ENCODE measurements at places on chromosomes 7 and 10.

DNA sequence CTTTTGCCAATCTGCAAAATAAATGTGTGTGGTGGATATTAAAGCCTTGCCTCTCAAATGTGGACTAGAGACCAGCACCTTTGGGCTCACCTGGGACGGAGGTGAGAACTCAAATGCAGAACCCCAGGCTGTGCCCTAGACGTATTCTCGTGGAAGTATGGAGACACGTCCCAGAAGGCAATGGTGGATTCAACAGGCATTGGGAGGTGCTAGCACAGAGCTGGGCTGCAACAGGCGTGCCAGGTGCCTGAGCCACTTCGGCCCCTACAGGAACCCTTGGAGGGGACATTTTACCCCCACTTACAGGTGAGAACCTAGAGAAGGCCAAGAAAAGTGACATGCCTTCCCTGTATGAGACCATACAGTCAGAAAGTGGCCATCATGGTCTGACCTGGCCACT, 12.2 kb downstream of the DDX56 start:
- DNase-seq: no peak

DNA sequence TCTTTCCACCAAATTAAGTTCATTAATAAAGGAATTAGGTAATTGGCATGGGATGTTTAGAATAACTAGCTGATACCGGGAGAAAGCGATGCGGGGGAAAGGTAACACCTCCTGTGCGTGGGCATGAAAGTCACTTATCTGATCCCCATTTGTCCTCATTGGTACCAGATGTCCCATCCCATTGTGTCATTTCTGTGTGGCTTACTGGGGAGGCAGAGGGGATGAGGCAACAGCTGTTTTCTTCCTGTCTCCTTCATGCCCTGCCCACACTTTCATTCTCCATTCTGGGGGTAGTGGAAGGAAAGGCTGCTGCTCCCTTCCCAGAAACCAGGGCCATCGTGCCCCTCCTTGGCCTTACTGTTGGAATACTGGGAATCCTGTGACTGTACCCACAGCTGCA, 27.1 kb downstream of the EEPD1 start:
- no peak for DNase-seq

DNA sequence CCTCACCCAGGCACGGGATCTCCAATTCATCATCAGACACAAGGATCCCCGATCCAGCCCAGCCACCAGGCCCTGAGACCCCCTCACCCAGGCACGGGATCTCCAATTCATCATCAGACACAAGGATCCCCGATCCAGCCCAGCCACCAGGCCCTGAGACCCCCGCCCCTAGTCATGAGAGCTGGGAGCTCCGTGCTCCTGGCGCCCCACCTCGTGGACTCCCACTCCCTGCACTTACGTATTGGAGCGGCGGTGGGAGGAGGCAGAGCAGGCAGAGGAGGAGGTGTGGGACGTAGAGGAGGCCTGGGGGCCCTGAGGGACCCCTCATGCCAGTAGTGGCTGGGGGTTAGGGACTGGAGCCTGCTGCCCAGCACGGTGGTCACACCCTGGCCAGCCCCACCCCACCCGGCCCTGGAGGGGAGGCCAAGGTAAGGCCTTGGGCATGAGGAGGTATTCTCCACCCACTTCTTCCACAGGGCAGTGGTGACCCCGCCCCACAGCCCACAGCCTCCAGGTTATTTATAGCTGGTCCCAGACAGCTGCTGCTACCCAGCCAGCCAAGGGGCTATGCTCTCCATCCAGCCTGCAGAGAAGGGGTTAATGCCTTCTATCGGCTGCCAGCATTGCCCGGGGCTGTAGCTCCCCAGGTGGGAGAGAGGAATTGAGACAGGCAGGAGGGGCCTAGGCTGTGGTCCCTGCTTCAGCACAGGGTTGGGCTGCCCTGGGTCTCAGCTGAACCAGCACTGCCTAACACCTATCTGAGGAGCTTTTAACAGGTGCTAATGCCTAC, 17.6 kb upstream of the CRHR2 start:
- no peak for DNase-seq

- no peak for DNase-seq
These were observed 35.4 kb downstream of the CCDC186 start for GRCh38 chr10:114138581-114138980.

DNA sequence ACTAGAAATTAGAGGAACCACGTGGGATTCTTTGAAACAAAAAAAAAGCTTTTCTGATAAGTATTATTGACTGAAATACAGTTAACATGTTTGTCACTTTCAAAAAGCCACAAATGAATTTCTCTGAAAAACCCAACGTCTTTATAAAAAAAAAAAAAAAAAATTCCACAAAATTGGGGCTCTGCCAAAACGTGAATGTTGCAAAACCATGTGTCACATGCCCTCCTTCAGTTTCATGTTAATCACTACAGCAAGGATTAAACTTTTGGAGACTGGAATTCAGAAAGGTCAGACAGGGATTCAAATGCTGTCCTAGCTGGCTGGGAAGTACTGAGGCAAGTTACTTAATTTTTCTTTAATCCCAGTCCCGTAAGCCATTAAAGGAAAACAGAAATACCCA, 278.0 kb upstream of the KLF14 start:
- DNase-seq: no peak

DNA sequence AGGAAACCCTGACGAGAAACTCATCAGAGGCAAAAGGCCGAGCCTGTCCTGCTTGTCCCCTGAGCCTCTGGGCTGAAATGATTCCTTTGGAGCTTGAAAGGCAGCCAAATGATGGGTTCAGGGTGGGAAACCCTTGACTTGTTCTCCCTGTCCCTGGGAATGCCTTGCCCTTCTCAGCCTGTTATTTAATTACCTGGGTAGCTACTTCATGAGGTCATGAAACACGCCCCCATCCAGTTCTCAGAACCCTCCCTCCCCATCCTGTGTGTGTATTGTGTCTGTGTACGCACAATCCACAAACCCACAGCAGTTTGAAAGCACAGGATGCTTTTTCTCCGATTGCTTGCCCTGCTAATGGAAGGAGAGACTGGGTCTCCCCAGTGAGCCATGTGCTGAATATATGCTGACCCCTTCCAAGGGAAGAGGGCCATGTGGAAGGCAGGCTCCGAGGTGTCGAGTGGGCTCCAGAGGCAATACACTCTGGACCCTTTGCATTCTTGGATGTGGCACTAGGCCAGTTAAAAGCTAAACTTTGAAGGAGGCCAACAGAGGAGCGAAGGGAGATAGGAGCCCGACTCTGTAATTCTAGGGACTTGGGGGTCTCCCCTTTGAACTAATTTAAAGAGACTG, 10.6 kb downstream of the DUSP5 start:
- no peak for DNase-seq

DNA sequence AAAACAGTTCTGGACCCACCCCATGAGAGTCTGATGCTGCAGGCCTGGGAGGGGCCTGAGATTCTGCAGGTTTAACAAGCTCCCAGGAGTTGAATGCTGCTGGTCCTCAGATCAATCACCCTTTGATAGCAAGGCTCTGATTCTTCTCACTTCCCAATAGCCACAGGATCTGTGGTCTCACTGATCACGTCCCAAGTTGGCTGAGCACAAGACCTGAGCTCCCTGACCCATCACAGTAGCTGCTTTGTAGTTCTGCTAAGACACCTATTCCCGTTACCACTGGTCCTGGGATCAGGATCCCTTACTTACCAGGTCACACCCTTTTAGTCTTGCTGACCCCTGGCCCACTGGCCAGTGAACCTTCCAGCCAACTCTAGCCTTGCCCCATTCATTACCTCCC, 372.8 kb downstream of the PHTF2 start:
- no peak for DNase-seq

DNA sequence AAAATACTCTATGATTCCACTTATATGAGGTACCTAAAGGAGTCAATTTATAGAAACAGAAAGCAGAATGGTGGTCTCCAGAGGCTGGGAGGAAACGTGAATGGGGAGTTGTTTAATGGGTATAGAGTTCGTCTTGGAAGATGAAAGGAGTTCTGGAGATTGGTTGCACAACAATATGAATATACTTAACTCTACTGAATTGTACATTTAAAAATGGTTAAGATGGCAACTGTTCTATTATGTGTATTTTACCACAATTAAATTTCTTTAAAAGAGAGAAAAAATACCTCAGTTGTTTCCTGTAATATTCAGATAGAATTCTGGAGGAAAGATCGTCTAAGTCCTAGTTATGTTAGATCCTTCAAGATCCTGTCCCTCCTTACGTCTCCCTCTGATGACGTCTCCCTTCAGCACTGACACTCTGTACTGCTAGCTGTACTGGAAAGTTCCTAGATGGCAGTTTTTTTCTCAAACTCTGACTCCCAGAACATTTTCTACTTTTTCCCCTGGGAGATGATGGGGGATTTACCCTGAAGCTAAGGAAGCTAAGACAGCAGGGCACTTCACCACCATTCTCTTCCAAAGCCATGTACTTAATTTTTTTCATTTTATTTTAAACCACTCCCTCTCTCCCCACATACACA, 53.2 kb upstream of the CAV2 start:
- DNase-seq: no peak

DNA sequence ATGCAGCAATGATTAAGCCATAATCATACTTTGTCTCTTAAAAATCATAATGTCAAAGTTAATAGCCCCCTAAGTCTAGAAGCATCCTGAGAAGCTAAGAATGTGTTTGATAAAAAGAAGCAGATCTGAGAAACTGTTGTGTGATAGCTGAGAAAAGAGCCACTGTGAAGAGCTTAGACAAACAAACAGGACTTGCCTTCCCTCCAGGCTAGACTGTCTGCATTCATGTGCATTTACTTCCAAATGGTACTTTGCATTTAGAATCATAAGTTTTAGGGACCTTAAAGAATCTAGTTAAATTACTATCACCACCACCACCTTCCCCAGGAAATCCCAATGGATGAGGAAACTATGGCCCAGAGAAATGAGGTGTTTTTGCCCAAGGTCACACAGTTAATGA, 62.7 kb upstream of the NFKB2 start:
- DNase-seq: no peak

GRCh38 chr10:128210215-128211063, 84.2 kb upstream of the MKI67 start:
- DNase-seq: peak; percentile 60

- no peak for DNase-seq
These were observed 6.5 kb downstream of the TMEM176B start for GRCh38 chr7:150793569-150794238.

DNA sequence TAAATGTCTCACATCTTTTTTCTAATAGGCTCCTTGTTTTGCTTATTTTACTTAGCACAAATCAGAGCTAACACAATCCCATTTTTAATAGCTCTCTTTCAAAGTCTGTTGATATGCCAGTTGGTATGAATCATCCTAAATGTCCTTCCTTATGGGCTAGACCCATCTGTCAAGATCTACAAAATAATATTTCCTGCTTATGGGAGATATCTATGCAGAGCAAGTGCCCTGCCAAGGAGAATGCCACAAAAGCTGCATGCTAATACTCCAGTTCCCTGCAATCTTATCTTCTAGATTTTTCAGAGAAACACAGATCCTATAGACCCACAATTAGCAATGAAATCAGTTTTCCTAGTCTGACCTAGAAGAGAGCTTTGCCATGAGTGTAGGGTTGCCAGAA, 230.8 kb upstream of the NPVF start:
- DNase-seq: no peak

GRCh38 chr7:1846331-1847065, 176.4 kb downstream of the ELFN1 start:
- no peak for DNase-seq

DNA sequence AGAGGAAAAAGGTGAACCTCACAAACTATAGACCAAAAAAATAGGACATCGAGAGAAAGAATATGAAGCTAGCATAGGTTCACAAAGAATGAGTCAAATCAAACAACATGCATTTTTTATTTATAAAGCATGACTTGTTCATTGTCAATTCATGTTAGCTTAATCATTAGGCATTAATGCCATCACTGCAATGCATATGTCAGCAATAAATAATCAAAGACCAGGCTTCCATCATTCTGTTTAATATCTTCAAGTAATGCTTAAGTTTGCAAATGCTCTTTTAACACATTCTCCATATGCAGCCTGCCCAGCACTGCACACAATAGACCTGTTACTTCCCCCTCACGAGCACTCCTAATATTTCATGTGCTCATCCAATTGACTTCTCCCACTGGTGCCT, 8.9 kb upstream of the MAGI2 start:
- no peak for DNase-seq

GRCh38 chr7:30012757-30013156, 13.7 kb downstream of the FKBP14 start:
- no peak for DNase-seq

DNA sequence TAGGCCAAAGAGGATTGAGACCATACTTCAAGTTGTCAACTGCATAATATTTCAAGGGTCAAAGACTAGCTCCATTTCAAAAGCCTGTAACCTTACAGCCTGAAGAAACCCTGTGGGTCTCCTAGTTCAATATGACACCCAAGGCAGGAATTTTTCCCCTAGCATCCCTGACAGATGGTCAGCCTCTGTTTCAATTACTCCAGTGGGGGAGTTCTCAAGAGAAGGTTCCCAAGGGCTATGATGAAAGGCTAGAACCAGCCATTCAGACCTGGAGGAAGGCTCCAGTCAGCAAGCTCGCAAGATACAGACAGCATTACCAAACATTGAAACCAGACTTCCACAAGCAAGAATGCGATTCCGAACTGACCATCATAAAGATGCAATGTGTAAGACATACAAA, 1.6 kb downstream of the HTR7 start:
- no peak for DNase-seq

DNA sequence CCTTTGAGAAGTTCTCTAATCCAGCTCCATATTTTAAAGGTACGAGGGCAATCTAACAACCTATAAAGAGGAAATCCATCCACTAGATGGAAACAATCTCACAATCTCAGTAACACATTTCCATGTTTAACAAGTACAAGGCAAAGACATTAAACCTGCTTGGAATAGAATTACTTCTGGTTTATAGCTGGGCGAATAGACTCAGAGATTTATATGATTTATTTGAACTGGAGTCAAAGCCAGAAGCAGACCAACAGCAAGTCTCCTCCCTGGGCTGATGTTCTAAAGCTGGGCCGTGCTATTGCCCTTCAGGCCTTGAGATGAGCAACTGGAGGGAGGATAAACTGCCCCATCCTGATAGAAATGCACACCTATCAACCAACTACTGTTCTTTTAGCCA, 25.3 kb downstream of the SLC26A3 start:
- no peak for DNase-seq

DNA sequence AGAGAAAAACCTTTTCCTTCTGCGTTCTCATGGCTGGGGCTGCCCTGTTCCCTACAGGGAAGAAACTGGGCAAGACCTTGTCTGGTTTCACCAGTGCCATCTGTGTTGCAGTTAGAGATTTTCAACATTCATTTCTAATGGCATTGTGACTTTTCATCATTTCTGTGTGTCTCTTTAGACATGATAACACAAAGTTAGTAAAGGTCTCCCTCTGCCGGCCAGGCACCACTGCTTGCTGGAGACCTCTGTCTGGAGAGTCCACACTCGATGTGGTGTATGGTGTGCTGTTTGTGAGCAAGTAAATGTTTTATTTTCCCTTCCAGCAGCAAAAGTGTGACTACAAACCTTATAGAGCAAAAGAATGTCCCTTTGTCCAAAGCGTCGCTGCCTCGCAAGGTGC, 213.5 kb downstream of the PAXIP1 start:
- DNase-seq: no peak

GRCh38 chr10:17725703-17726102, 26.3 kb upstream of the TMEM236 start:
- no peak for DNase-seq
